Cerebellar nuclear complex (tissue), 1 donor: ENCODE measurements at places on chromosomes 2 and 18.

DNA sequence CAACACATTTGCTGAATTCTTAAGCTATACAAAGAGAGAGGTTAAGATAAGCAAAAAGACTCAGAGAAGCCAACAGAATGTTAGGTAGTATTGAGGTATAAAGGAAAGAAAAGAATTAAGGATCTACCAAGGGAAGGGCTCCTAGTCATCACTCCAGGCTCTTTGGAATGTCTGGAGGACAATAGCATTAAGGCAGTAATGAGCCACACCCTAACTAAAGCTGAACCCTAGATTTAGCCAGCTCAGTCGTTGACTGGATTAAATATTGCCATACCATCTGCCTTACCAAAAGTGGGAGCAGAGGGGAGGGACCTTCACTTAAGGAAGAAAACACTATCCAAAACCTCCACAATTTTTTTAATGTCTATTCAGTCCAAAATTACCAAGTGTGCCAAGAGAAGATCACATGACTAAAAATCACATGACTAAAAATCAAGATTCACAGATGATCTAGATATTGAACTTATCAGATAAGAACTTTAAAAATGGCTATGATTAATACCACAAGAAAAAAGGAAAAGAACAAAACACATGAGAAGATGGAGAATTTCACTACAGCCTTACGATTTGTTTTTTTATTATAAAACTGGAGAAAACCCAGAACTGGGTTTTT is 59.7 kb downstream of the EXOC6B start:
- DNase-seq = no peak

DNA sequence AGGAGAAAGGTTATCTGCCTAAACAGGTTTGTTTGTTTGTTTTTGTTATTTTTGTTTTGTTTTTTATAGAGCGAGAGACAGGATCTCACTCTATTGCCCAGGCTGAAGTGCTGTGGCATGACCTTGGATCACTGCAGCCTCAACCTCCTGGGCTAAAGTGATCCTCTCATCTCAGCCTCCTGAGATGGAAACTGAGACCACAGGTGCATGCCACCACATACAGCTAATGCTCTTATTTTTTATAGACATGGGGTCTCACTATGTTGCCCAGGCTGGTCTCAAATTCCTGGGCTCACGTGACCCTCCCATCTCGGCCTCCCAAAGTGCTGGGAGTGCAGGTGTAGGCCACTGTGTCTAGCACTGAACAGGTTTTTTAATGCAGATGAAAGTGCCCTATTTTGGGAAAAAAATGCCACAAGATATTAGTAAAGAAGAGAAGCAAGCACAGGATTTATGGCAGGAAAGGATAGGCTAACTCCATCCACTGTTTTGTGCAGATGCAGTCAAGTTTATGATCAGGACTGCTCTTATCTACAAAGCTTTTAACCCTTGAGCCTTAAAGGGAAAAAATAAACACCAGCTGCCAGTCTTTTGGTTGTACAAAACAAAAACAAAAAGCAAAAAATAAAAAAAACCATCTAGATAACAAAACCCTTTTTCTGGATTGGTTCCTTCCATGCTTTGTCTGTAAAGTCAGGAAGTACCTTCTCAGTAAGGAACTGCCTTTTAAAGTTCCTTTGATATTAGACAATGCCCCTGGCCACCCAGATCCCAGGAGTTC is 29.4 kb downstream of the MAP4K3 start:
- DNase-seq = no peak

GRCh38 chr18:69213842-69214241 is 186.8 kb upstream of the DOK6 start:
- no peak for DNase-seq

- DNase-seq = no peak
Measured at GRCh38 chr2:37829202-37829601, 95.9 kb upstream of the RMDN2 start.

DNA sequence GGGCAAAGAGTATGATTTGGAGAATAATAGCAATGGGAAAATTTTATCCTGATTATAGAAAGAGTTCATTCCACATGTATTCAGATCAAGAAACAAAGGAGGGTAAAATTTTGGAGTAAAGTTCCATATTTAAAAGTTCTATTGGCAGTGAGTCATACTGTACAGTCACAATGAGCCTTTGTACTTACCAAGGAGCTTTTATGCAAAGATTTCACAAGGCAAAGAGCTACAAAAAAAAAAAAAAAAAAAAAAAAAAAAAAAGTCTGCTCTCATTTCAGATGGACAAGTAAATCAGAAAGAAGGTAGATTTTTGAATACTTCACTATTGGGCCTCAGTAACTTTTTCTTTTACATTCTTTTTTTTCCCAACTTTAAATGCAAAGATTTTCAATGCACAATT is 1802.2 kb upstream of the PIK3C3 start:
- no peak for DNase-seq

DNA sequence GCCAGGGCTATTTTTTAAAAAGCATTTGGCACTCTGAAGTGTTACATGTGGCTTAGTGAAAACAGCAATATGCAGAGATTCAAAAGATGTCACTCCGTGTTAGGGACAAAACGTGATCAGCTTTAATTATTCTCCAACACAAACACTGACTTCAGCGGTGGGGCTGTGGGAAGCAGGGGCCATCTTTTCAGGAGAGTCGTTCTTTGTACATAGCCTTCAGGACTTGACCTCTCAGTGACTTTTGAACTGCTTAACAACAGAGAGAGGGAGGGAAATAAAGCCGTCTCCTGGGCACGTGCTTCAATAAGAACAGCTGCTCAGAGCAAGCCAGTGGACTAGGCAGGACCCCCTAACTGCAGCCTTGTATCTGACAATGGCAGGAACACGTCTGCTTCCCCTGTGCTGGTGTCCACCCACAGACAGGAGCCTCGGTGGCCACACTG is 95.0 kb upstream of the HDAC4 start:
- no peak for DNase-seq

- no peak for DNase-seq
Measured at GRCh38 chr2:179446476-179447141, 182.0 kb upstream of the SESTD1 start.

- DNase-seq = no peak
Measured at GRCh38 chr2:151306621-151307020, 17.2 kb upstream of the NMI start.

DNA sequence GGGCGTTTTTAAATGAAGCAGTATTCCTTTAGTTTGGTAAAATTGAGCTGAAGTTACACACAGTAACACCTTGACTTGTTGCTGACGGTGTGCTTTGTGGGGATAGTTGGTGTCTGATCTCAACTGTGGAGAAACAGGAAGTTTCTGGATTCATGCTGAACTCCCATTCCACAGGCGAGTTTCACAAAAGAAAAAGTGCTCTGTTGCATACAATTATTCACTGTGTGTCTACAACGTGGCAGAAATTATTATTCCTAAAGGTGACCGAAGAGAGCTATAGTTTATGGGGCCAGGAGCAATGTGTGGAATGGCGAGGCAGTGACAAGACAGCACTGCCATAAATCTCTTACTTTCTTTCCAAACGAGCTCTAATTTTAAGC is 463 bp upstream of the CABYR start:
- no peak for DNase-seq

- no peak for DNase-seq
Measured at GRCh38 chr2:64401529-64401880, 52.5 kb upstream of the LGALSL start.

DNA sequence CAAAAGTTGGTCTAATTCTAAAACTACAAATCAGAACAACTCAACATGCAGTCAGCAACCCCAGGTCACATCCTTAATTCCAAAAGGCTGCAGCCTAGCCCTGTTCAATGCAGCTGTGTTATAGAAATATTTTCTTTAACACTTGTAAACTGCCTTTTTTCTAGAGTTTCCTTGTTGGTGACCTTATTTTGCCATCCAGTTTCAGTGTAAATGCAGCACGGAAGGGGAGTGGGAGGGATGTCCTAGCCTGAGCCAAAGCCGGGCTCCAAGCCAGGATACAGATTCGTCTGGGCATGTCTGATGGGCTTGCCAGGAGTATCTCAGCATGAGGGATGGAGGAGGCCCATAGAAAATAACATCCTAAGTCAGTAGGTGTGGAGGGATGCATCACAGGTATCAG is 17.7 kb upstream of the SP3 start:
- DNase-seq = peak; percentile 10

GRCh38 chr2:100321179-100321865 is 979 bp downstream of the LONRF2 start:
- DNase-seq = no peak

DNA sequence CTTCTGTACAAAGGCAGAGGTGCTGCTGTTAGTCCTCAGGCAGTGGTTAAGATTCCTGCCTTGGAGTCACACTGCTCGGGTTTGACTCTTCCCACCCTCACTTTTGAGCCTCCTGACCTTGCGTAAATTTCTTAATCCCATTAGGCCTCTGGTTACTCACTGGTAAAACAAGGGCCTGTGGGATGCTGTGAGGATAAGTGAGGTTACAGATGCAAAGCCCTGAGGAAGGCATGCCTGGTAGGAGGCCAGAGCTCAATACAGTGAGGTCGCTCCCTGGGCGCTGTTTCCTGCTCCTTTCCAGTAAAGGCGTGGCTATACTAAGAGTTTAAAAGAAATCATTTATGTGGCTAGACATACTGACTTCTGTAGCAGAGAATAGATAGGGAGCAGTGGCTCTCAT is 127.5 kb upstream of the TMEM200C start:
- no peak for DNase-seq

- DNase-seq = no peak
Measured at GRCh38 chr2:27803046-27803445, 31.5 kb downstream of the MRPL33 start.

DNA sequence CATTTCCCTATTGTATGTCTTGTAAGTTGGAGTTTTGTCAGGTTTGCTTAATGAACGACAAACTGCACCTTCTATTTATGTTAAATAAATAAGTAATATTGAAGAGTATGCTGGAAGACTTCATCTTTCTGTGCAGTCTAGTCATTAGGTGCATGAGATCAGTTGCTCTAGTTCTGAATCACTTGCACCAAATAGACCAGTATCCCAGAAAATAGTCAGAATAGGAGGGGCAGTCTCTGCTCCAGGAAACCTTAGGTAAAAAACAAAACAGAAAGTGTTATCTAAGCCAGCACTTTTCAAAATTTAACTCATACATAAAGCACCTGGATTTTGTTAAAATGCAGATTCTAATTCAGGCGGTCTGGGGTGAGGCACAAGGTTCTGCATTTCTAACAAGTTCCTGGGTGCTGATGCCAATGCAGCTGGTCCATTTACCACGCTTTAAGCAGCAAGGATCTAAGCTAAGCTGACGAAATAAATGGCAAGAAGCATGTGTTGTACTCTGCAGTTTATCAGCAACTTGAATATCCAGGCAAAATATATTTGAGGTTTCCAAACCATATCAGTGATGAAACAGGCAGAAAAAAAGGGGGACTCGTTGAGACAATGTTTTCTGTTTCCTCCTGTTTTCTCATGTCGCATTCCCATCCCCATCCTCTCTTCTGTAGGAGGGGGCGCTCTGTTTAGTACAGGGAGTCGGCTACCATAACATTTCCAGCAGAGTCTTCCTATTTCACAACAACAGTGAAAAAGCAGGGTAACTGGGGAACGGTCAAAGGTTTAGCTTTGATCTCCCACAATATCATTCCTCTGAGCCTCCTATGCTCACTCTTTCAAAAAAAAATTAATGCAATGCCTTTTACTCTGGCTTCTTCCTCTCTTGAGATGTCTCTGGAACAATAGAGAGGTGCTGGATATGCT is 106.4 kb downstream of the MBD2 start:
- no peak for DNase-seq

DNA sequence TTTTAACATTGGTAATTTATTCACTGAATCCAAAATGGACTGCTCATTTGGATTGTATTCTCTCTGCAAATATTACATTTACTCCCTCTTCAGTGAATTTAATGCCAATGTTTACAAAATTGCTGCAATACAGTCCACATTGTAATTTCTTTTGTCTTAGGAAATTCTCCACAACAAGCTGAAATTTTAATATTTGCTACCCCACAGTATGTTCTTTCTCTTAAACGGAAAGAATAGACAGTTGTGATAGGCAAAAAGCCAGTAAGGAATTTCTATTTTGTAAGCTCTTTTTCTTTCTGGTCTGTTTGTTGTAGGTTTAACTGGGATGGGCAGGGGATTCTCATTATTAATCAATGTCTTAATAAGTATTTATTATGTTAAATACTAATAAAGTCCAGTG is 92.0 kb downstream of the CSRNP3 start:
- DNase-seq = no peak
